ENCODE measurements at places on chromosomes 2 and 18.

GRCh38 chr18:75854174-75854573 lies 426.7 kb upstream of the SMIM21 start:
- no peak for DNase-seq

DNA sequence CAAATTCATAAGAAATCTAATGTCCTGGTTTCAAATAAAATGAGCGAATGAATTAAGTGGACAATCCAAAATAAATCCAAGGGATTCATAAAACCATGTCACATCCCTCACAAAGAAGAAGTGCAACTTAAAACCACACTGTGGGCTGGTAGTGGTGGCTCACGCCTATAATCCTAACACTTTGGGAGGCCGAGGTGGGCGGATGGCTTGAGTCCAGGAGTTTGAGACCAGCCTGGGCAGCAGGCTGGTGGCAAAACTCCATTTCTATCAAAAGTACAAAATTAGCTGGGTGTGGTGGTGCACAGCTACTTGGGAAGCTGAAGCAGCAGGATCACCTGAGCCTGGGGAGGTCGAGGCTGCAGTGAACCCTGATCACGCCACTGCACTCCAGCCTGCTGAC lies 25.4 kb downstream of the FAM98A start:
- DNase-seq = no peak

DNA sequence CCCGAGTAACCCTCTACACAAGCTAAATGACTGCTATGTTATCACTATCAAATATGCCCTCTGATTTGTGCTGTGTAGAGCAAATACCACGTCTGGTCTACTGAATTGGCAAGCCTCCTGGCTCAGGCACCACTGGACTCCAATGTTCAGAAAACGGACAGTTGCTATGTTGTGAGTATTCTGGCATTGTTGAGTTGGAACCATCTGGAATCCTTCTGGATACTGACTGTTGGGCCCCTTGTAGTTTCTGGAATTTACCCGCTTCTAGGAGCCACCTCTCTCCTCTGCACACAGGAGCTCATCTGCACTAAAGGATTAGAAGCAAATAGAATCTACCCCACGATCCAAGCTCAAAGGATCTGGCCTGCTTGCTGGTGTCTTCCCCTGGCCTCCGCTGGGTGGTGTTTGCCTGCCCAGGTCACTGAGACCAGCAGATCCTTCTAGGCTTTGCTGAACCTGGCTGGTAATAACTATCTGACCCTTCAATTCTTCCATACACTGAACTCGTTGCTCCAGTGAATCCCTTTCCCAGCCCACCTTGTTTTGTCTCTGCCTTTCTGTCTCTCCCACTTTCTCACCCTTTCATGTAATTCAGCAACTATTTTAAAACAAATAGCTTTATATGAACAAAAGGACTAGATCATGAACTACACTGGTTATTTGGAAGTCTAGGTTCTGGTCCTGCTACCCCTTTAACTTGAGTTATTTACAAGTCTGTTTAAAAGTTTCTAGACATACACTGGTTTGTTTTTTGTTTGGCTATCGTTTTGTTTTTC lies 2.1 kb upstream of the HAAO start:
- DNase-seq = peak; percentile 48

- no peak for DNase-seq
Measured at GRCh38 chr18:8603663-8604520, 5.3 kb upstream of the RAB12 start.

- DNase-seq = peak; percentile 61
Measured at GRCh38 chr2:29000481-29000880, 19.4 kb downstream of the TOGARAM2 start.

DNA sequence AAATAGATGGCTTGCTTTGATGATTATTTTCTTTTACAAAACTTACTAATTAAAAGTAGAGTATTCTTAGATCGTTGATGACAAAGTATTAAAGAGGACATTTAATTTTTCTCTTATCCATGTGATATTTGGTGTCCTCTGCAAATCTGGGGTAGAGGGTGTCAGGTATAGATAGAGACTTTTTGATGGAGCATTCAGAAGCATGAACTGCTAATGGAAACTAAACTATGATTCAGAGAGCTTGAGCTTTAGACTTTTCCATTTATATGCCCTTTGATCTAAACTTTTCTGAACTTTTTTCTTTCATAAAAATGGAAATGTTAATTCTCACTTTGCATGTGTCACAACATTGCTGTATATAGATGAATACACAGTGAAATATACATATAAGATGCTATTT lies 619.7 kb downstream of the PLCL1 start:
- no peak for DNase-seq

DNA sequence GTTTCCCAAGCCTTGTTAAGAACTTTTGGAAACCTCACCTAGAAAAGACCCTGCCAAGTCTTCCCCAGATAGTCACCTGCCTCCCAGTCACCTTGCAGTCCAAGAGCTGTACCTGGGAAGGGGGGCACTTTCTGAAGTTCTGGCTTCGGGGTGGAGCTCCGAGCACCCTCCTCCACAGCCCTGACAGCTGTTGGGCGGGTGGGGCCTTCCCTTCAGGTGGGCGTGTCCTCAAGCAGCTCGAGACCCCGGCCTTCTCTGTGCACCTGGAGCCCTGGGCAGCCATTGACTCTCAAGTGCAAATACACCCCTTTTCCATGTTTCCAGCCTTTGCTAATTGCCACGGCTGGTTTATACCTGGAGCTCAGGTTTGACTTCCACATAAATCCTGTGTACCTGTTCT lies 37.0 kb upstream of the IGFBP5 start:
- no peak for DNase-seq

DNA sequence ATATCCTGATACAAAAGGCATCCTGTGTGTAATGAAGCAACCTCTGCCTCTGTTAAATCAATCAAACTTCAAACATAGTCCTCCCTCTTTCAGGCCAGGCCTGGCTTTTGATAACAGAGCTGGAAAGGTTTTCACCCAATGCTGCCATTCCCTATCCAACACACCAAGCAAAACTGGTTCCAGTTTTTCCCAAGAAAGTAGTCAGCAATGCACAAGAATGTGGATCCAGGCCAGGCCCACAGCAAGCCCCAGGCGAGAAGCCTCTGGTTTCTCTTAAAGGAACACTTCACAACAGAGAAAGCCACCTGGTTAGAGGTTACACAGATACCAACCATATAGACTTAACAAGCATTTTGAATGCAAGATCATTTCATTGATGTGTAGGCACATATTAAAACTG lies 49.2 kb upstream of the CCDC150 start:
- no peak for DNase-seq

DNA sequence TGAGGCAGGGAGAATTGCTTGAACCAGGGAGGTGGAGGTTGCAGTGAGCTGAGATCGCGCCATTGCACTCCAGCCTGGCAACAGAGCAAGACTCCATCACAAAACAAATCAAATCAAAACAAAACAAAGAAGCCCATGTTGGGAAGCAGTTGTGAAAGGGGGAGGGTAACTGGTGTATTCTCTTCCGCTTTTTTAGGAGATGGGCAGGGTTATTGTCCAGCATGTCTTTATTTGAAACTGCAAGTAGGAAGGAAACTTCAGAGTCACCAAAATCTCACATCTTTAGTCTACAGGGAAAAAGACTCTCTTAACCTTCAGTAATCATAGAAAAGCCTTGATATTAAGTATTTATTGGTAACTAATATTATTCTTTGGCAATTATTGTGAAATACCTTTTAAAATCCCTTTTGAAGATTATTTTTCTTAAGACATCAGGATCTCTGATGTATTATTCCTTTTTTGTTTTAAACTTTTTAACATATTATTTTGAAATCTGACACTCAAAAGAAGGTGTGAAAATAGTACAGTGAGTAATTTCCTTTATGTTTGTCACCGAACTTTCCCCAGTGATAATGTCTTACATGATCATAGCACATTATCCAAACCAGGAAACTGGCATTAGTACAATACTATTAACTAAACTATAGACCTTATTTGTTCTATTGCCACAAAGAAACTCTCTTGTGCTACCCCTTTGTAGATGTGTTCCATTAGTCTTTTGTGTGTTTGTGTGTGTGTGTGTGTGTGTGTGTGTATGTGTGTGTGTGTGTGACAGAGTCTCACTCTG lies 84.3 kb upstream of the LTBP1 start:
- no peak for DNase-seq

DNA sequence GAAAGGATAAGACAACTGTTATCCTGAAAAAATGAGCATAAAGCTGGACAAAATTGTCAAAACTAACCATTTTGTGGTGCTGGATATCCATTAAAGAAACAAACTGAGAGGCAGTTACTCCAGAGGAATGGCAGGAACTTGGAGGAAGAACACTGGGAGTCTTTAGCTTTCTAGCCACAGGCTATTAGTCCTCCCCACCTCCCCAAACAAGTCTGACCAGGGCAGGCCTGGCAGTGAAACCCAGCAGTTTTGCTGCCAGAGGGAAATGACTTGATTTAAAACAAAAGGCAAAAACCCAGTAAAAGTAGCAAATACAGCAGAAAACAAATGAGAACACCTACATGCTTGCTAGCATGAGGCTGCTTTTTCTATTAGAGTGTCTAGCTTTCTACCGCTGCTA lies 34.9 kb downstream of the OSBPL1A start:
- no peak for DNase-seq

- DNase-seq = no peak
Measured at GRCh38 chr2:225630824-225631533, 231.5 kb downstream of the NYAP2 start.

DNA sequence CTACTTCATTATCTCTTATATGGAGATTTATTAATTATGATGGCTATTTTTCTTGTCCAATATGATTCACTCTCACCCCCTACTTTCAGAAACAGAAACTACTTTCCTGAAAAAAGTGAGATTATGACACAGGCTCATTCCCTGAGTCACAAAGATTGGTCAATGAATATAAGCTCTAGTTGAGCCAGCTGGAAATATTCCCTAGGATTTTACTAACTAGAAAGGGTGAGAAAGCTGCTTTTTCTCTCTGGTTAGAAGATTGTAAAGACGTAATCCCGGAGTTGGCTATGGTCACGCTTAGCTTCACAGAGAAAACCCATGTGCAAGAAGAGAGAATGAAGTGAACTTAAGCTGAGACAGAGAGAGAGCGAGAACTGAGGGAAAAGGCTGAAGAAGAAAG lies 223.7 kb upstream of the SMAD7 start:
- DNase-seq = no peak

GRCh38 chr2:69918401-69918800 lies 3.5 kb downstream of the MXD1 start:
- DNase-seq = no peak

DNA sequence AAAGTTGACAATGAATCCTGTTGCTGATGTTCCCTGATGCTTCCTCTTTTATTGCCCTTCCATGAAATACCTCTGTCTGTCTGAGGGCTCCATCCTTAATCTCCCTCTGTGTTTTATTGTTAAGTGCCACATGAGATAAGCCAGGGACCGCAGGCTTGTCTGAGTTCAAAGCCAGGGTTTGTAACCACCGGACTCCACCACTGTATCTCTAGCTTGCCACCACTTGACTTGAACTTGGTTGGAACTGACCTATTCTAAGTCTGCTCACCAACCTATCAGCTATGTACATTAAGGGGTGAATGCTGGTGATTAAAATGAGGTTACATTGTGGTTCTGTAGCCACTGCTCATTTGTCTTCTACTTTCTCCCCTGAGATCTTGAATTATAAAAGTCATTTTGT lies 328.5 kb upstream of the ZEB2 start:
- DNase-seq = no peak

GRCh38 chr2:55231546-55232083 lies 478 bp downstream of the CLHC1 start:
- no peak for DNase-seq

- DNase-seq = no peak
Measured at GRCh38 chr18:75779450-75779849, 351.9 kb upstream of the SMIM21 start.

GRCh38 chr2:223930103-223930976 lies 14.8 kb downstream of the WDFY1 start:
- DNase-seq = peak; percentile 69

DNA sequence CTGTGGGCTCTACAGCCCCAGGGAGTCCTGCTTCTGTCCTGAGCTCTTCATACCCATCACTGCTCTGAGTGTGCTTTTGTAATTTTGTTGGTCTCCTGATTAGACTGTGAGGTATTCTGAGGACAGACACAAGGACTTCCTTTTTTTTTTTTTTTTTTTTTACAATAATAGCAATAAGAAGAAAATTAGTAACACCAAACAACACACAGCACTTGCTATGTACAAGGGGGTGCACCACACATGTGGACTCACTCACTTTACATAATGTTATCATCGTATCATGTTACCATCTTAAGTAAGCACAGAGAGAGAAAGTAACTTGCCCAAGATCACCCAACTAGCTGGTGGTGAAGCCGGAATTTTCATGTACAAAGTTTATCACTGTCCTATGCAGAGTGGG lies 34.6 kb downstream of the MBP start:
- no peak for DNase-seq

GRCh38 chr2:170409164-170409535 lies 231.2 kb downstream of the MYO3B start:
- peak; percentile 66 for DNase-seq

DNA sequence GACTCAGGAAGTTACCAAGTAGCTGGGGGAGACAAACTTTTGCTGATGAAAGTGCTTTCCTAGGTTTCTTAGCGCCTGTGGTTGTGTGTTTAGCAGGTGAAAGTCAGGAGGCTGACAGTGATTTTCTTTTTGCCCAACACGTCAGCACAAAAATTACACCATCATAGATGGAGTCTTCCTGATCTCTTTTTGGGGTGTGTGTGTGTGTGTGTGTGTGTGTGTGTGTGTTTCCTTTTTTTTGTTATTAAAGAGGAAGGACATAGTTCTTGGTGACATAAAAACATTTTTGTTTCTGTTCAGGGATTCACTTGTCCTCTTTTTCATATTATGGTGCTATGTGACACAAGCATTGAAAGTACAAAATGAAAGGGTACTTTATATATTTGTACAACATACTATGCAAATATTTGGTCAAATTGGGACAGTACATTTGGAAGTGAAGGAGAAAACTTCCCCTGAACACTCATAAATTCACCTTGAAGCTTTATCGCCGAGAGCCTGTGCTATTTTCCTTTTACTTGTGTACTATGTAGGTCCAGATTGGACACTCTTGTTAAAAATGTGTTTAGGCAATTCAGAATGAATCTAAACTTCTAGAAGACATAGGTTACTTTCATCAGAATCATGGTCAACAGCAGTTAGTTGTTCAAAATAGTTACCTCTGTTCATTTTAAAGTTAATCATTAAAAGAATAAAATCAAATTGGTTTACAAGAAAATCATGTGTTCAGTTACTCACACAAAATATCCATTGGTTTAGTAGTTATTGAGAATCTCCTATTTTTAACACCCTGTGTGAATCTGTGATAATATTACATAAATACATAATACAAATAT lies 491.9 kb downstream of the IRS1 start:
- DNase-seq = no peak

GRCh38 chr18:78144669-78145068 lies 834.9 kb upstream of the SALL3 start:
- no peak for DNase-seq

GRCh38 chr2:65198737-65199136 lies 28.9 kb upstream of the ACTR2 start:
- peak; percentile 62 for DNase-seq

Measured in posterior cingulate gyrus (tissue), 11 donors.